Hematopoietic multipotent progenitor cell (in vitro differentiated cells): ENCODE measurements at places on chromosomes 4 and X. TPM values are rescaled to one million over a fixed set of nuclear protein-coding genes. Genes with fewer than 3 reads are reported as not detected.

DNA sequence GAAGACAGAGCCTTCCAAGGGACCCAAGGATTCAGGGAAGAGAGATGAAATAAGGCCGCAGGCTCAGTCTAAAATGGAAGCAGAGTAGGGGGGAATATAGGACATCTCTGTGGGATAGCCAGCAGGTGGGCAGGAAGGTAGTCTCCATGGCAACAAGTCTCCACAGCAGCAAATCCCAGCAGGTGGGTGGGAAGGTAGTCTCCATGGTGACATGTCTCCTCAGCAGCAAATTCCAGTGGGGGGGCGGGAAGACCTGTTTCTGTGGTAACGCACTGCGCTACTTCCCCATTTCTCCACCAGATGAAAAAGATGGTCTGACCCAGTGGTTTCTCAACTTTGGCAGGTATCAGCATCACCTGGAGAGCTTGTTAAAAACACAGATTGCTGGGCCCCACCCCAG, 18.3 kb downstream of the NLGN3 start:
- no peak for DNase-seq

GRCh38 chr4:85808864-85809263, 333.9 kb downstream of the ARHGAP24 start:
- no peak for DNase-seq

DNA sequence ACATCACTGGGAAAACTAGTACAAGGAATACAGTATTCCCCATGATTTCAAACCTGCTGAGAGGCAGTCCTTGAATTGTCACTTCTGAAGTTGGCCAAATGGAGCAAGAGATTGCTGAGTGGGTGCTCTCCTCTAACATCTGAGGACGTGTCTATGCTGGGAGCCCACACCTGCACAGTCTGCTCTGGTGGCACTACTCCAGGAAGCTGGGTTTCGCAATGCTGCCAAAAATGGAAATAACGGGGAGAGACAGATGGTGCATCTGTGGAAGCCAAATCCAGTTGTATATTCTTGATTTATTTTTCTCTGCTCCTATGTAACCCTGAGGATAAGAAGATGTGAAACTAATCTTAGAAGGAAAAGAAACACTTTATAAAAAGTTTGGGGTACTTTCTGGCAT, 240.1 kb upstream of the CTSO start:
- DNase-seq = no peak

DNA sequence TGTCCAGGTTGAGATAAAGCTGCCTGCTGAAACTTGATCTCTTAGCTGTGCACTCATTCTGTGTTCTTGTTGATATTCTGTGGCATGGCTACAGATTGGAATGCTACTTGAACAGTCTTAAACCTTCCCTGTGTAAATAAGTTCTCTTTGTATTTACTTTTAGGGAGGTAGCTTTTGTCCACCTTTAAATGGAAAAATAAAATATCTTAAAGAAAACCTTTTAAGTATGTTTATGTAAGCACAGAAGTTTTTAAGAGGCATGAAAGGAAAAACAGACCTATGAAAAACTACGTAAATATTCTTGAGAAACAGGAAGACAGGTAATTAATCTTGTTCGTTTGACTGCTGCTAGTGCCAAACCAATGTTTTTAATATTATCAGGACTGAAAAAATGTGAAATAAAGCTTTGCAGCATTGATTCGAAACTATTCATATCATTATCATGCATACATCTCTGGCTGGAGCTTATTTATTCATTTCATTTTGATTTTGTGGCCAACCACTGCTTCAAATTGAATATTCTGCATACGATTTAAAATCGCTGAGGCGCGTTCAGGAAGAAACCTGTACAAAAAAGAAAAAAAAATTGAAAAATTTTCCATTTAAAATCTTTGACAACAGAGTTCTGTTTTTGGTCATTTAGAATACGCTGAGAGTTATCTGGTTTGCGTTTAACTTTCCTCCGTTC, 17.8 kb downstream of the HSD17B13 start:
- DNase-seq = no peak

DNA sequence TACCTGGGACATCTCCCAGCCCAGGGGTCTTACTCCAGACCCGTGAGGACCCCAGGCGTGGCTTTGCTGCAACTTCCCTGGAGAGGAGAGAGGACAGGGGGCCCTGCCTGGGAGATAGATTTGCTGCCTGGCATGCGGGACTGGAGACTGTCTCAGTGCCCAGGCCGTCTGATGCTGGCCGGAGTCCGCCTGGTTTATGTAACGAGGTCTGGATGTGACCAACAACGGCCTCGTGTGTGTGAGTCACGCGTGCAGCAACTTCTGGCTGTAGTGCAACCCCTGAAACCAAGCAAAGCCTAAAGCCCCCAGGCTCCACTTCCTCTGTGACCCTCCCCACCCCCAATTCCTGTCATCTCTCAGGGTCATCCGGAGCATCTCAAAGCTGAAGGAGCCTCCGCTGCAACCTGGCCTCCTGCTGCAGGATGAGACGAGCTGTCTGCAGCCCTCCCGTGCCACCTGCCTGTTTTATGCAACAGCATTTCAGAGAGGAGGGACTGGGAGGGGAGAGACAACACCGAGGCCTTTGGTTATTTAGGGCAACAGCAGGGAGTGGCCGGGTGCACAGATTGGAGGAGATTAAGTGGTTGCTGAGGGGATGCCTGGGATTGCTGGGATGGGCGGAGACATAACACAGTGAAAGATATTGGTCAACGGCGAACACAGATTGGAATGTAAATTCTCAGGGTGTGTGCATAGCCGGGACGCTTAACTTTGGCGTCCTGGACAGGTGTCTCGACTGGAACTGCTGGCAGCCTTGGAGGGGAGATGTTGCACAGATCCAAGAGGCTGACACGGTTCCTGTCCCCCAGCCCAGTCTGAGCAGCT, 16.0 kb downstream of the XG start:
- no peak for DNase-seq

DNA sequence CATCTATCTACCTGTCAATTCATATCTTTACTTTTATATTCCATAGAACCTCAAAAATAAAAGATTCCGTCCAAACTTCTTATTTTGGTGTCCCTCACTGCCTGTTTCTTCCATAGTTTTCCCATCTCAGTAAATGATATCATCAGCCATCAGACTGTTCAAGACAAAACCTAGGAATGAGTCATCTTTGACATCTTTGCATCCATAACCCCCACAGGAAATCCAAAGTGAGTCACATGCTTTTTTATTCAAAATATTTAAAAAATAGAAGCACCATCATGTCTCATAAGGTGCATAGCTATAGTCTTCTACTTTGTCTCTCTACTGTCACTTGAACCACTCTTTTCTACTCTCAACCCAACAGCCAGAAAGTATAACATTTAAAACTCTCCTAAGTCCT, 29.9 kb upstream of the CXXC4 start:
- no peak for DNase-seq

DNA sequence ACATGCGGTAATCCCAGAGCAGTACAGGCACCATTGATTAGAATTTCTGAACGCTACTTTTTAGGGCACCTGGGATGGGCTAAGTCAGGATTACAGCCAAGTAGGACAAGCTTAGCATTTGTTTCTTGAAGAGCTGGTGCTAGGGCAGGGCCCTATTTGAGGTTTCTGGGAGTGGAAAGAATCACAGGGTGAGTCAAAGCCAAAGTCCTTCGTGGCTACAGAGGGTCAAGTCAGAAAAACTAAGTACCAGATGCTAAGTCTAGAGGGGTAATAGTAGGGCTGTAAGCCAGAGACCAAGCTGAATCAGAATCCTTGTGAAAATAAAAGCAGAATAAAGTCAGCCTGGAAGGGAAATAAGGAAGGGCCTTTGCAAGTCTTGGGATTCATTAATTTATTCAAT, 448.6 kb downstream of the ZIC3 start:
- no peak for DNase-seq

- DNase-seq = no peak
These were observed 47.7 kb downstream of the DDX3X start for GRCh38 chrX:41381685-41382084.

DNA sequence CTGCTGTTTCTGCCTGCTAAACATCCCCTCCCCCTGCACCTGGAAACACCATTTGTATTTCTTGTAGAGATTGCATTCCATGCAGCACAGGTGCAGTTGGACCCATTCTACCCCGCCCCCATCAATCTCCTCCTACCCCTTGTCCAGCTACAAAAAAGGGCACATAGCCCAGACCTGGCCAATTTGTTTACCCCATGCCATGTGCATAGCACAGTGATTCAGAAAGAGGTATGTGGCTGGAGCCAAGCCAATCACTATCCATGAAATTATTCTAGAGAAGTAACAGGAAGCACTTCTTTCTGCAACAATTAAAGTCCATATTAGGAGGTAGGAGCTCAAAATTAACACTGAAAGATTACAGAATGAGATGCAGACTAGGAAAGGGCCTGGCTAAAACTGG, 20.2 kb upstream of the TMEM184C start:
- no peak for DNase-seq

GRCh38 chrX:19137067-19137466, 14.8 kb upstream of the ADGRG2 start:
- no peak for DNase-seq

GRCh38 chr4:186554914-186555827, at the start of gene MTNR1A:
MTNR1A (minus strand) TSS chr4:186555567; CDS start chr4:186555365, 202 bp downstream.
- no peak for DNase-seq

Gene TLR2
- 3.5 TPM for total RNA-seq

Gene BRS3
- total RNA-seq = not detected

Gene STK32B
- 14.8 TPM for total RNA-seq

Gene CXCL5
- not detected for total RNA-seq

Gene MMAA
- 1.1 TPM for total RNA-seq
